ENCODE measurements at places on chromosomes 3 and 15. TPM values are rescaled to one million over a fixed set of nuclear protein-coding genes. Genes with fewer than 3 reads are reported as not detected.

The CHRD gene
- not detected for total RNA-seq

The GRAMD1C gene
- 52.5 TPM for total RNA-seq

The NCKIPSD gene
- total RNA-seq, result 19.1 TPM

The GMPPB gene
- 31.4 TPM for total RNA-seq

The MME gene
- 11.2 TPM for total RNA-seq

The GOLGA8N gene
- 9.6 TPM for total RNA-seq

The OR5H14 gene
- total RNA-seq, result not detected

The TGM5 gene
- 0.42 TPM for total RNA-seq

The UMPS gene
- total RNA-seq, result 25.1 TPM

The ISLR gene
- not detected for total RNA-seq

The PLOD2 gene
- total RNA-seq, result not detected

The SCN11A gene
- 0.24 TPM for total RNA-seq

The TMEM266 gene
- not detected for total RNA-seq

The TJP1 gene
- 0.10 TPM for total RNA-seq

The FANCD2OS gene
- total RNA-seq, result not detected

The CLCN2 gene
- total RNA-seq, result 8.1 TPM

The MAP1A gene
- 0.17 TPM for total RNA-seq

The CHST13 gene
- total RNA-seq, result not detected

The TRH gene
- total RNA-seq, result not detected

The TMC3 gene
- not detected for total RNA-seq

The HGD gene
- total RNA-seq, result 0.91 TPM

The CCDC14 gene
- total RNA-seq, result 44.2 TPM

The CD200R1 gene
- total RNA-seq, result 4.4 TPM

The ILDR1 gene
- total RNA-seq, result 1.6 TPM

The KCNMB2 gene
- not detected for total RNA-seq

The GABRR3 gene
- not detected for total RNA-seq

The CKMT1B gene
- not detected for total RNA-seq

The GRIP2 gene
- not detected for total RNA-seq

The TLR9 gene
- total RNA-seq, result 21.0 TPM

The TRIP4 gene
- total RNA-seq, result 38.2 TPM

The VGLL3 gene
- not detected for total RNA-seq

The PTPN9 gene
- 19.9 TPM for total RNA-seq

The CLDN1 gene
- not detected for total RNA-seq

The ATP8B4 gene
- total RNA-seq, result 0.73 TPM

The DZIP1L gene
- total RNA-seq, result not detected

The MYO5C gene
- 4.5 TPM for total RNA-seq

The CHL1 gene
- total RNA-seq, result 16.4 TPM

The ARL8B gene
- total RNA-seq, result 67.3 TPM

The TTLL13 gene
- 0.22 TPM for total RNA-seq

The IQCF6 gene
- not detected for total RNA-seq

The SLC28A2 gene
- not detected for total RNA-seq

The CCR4 gene
- total RNA-seq, result 0.12 TPM

The GP9 gene
- total RNA-seq, result not detected

The ZNF80 gene
- 0.42 TPM for total RNA-seq

The THOC7 gene
- 30.5 TPM for total RNA-seq
